ENCODE measurements at places on chromosomes 7 and 10. TPM values are rescaled to one million over a fixed set of nuclear protein-coding genes. Genes with fewer than 3 reads are reported as not detected.

Gene LRRN3
- 9.3 TPM for total RNA-seq

- no peak overlapping the region for H3K27ac ChIP-seq
- DNase-seq, result no peak
- no peaks in the 10 kb centered on the region for H3K36me3 ChIP-seq
- H3K4me1 ChIP-seq, result no peaks in the 10 kb centered on the region
- no peaks in the 10 kb centered on the region for H3K27me3 ChIP-seq
These were observed 108.3 kb downstream of the CYP26A1 start for GRCh38 chr10:93182049-93182327.

GRCh38 chr7:86664486-86664885, 20.8 kb downstream of the GRM3 start:
- H3K4me3 ChIP-seq, result no peak overlapping the region
- H3K4me1 ChIP-seq, result no peaks in the 10 kb centered on the region
- no peak overlapping the region for H3K27ac ChIP-seq
- H3K36me3 ChIP-seq, result no peaks in the 10 kb centered on the region
- no peak for DNase-seq

DNA sequence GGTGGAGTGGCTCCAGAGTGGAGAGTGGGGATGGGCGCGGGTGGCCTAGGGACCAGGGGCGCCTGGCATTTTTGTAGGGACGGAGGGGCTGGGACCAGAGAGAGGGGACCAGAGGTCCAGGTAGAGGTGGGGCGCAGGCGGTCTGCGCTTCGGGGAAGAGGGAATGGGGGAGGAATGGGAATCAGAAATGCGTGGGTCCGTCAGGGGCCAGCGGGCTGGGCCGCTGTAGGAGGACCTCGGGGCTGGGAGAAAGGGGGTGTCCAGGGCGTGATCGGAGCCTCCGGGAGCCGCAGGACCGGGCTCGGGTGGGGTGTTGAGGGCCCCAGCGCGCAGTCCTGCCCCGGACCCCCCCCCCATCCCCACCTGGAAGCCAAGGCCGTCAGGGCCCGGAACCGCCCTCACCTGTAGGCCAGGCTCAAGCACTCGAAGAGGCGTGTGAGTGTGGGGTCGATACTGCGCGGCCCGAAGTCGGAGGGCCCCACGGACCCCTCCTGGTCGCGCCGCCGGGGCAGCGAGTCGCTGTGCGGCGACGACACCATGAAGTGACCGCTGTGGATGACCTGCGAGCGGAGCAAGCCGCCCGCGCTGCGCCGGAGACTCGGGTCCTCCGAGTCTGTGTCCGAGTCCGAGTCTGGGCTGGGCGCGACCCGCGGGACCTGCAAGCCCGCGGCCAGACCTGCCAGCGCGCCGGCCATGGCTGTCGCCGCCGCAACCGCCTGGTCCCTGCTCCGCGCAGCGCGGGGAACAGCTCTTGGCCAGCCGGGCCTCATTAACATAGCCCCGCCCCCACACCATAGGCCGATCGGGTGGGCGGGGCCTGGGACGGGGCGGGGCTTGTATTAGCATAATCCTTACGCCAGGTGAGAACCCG, at the start of gene MLXIPL:
MLXIPL (minus strand) TSS at position 725 of the 871 bp plus-strand sequence; CDS start at position 695, 30 bp downstream.
- peak; percentile 88 for DNase-seq
- no peak within 1 kb of the TSS for H3K27ac ChIP-seq
- no peaks in the 10 kb centered on the region for H3K27me3 ChIP-seq
- peaks cover 22% of the 10 kb centered on the region for H3K4me1 ChIP-seq
- no peaks in the 10 kb centered on the region for H3K36me3 ChIP-seq

DNA sequence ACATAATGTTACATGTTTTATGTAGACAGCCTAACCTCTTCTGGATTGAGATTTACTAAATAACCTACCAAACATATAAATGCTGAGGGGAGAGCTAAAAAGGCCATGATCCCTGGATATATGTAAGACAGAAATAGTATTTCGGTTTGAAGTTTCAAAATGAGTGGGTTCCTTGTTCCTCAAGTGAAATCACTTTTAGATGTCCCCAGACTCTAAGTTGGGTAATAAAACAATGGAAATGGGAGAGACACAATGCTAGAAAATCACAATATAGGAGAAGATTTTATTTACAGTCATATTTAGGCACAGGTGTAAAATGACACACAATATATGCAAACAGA, 56.5 kb downstream of the SHTN1 start:
- no peaks in the 10 kb centered on the region for H3K36me3 ChIP-seq
- no peak overlapping the region for H3K27ac ChIP-seq
- H3K27me3 ChIP-seq, result no peaks in the 10 kb centered on the region
- H3K4me1 ChIP-seq, result no peaks in the 10 kb centered on the region

DNA sequence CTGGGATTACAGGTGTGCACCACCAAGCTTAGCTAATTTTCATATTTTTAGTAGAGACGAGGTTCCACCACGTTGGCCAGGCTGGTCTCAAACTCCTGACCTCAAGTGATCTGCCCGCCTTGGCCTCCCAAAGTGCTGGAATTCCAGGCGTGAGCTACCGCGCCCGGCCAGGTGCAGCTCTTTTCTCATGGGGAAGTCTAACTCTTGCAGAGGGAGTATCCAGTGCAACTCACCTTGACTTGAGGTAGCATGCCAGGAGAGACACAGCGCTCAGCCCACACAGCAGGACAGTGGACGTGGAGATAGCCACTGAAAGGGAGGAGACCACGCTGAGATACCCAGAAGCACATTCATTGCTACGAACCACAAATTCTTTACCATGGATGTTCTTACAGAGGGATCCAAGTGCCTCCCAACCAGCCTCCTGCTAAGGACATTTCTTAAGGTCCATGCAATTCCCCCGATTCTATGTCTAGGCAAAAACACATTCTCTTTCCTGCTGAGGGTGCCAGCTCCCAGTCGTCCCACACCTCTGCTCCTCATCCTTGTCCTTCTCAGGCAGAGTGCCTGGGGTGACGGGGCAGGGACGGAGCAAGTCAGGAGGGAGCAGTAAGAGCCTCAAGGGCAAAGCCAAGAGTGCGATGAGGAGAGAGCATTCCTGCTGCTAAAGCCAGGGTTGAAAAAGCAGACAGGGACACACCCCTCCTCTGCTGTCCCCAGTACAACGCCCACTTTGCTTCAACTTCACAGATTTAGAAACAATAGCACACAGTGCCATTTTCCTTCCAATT, 21.0 kb downstream of the IL15RA start:
- no peak overlapping the region for H3K4me3 ChIP-seq
- no peaks in the 10 kb centered on the region for H3K27me3 ChIP-seq
- no peaks in the 10 kb centered on the region for H3K4me1 ChIP-seq
- H3K36me3 ChIP-seq, result no peaks in the 10 kb centered on the region
- no peak overlapping the region for H3K27ac ChIP-seq

GRCh38 chr10:71486484-71487114, 89.9 kb downstream of the CDH23 start:
- H3K27ac ChIP-seq, result no peak overlapping the region
- no peaks in the 10 kb centered on the region for H3K27me3 ChIP-seq
- DNase-seq, result peak; percentile 53
- H3K36me3 ChIP-seq, result no peaks in the 10 kb centered on the region

Gene TBX20
- total RNA-seq, result 0.27 TPM

Gene WNT8B
- total RNA-seq, result not detected

GRCh38 chr10:77214799-77215198, 422.8 kb downstream of the KCNMA1 start:
- H3K4me3 ChIP-seq, result no peak overlapping the region
- DNase-seq, result no peak
- no peak overlapping the region for H3K27ac ChIP-seq
- H3K4me1 ChIP-seq, result no peaks in the 10 kb centered on the region

GRCh38 chr7:65989694-65990080, 7.7 kb upstream of the GUSB start:
- DNase-seq, result no peak
- no peaks in the 10 kb centered on the region for H3K36me3 ChIP-seq
- H3K4me1 ChIP-seq, result no peaks in the 10 kb centered on the region
- no peak overlapping the region for H3K4me3 ChIP-seq

Gene SLC18A3
- not detected for total RNA-seq

GRCh38 chr7:51778121-51778520, 461.5 kb upstream of the COBL start:
- no peaks in the 10 kb centered on the region for H3K36me3 ChIP-seq
- H3K27ac ChIP-seq, result no peak overlapping the region
- no peak overlapping the region for H3K4me3 ChIP-seq
- no peaks in the 10 kb centered on the region for H3K4me1 ChIP-seq
- DNase-seq, result no peak

Gene C10orf143
- 8.5 TPM for total RNA-seq

DNA sequence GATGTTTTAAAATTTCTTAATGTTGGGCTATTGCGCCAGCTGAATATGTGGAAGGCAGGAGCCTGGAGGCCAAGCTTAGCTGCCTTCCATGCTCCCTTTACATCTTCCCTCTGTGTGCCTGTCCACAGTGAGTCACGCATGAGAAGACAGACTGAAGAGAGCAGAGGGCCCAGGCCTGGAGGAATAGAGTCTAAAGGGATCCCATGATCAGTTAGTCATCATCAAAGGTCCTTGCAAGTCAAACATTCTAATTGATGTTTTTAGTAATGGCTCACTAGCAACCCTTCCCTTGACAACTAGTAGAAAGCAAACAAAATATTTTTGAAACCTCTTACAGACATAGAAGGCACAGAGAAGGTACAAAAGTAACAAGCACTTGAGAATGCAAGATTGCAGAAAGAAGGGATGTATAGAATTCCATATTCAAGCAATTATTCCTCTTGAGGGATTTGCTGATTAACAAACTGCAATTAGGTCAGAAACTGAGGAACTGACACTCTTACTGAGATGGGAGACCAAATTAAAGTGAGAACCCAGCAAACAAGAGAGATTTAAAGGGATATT, 30.7 kb upstream of the APBB1IP start:
- DNase-seq, result no peak
- no peak overlapping the region for H3K4me3 ChIP-seq
- no peaks in the 10 kb centered on the region for H3K27me3 ChIP-seq
- H3K27ac ChIP-seq, result no peak overlapping the region
- H3K36me3 ChIP-seq, result no peaks in the 10 kb centered on the region

- no peaks in the 10 kb centered on the region for H3K27me3 ChIP-seq
- H3K4me3 ChIP-seq, result peak overlapping the region; percentile 38
- peak; percentile 86 for DNase-seq
- peaks cover 22% of the 10 kb centered on the region for H3K4me1 ChIP-seq
- H3K27ac ChIP-seq, result peak overlapping the region; percentile 79
These were observed 95.0 kb upstream of the AGBL3 start for GRCh38 chr7:134891262-134891695.

Data from thyroid gland (tissue), 4 donors.